ENCODE measurements at places on chromosomes 6 and 20.

- H3K27me3 ChIP-seq = no peaks in the 10 kb centered on the region
- no peak overlapping the region for H3K4me3 ChIP-seq
- no peaks in the 10 kb centered on the region for H3K36me3 ChIP-seq
- H3K27ac ChIP-seq = no peak overlapping the region
- peaks cover 9% of the 10 kb centered on the region for H3K4me1 ChIP-seq
Observed at GRCh38 chr6:132192631-132193030, 208.6 kb downstream of the MOXD1 start.

GRCh38 chr6:151805286-151805840, 2.1 kb upstream of the ESR1 start:
- no peaks in the 10 kb centered on the region for H3K36me3 ChIP-seq
- DNase-seq = no peak
- peak overlapping the region; percentile 22 for H3K4me3 ChIP-seq
- H3K4me1 ChIP-seq = peaks cover 41% of the 10 kb centered on the region

DNA sequence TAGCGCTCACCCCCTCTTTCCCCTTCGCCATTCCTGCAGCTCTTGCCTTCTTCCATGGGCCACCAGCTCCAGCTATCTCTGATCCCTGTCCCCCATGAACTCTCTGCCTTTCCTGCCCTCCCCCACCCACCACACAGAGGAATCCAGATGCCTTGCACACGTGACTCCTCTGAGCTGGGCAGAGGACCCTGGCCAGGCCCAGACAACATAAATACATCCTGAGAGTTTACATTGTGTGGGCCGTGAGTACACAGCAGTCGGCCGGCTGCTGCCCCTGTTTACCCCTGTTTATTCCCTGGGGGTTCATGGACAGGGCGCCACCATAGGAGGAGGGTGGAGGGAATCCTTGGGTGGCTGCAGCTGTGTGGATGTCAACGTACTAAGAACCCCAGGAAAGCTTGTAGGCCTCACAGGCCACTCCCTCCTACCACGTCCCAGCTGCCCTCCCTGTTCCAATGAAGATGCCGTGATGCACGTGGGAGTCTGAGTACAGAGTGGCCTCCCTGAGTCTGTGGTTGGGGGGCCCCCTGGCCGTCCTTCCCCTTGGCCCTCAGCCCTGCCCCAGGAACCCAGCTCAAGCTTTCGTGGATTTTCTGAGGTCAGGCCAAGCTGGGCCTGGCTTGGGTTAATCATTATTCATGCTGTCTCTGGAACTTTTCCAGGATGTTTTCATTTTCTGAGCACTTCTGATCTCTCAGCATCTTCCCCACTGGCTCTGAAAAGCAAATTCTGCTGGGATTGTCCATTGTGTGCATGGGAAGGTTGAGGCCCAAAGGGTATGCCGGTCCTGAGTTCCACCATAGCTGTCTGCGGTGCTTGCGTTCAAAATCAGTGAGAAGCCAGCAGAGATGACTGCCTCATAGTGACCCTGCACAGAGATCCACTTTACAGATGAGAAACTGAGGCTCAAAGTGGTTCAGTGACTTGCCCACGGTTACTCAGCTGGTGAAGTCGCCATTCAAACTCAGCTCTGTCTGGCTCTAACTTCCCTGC, 136.3 kb downstream of the MRPL14 start:
- no peaks in the 10 kb centered on the region for H3K36me3 ChIP-seq
- H3K27ac ChIP-seq = peak overlapping the region; percentile 85
- no peak overlapping the region for H3K4me3 ChIP-seq
- H3K27me3 ChIP-seq = no peaks in the 10 kb centered on the region
- no peak for DNase-seq

GRCh38 chr6:37368961-37369320, 15.2 kb downstream of the RNF8 start:
- peaks cover 69% of the 10 kb centered on the region for H3K4me1 ChIP-seq
- H3K4me3 ChIP-seq = no peak overlapping the region
- peak overlapping the region; percentile 63 for H3K27ac ChIP-seq
- H3K36me3 ChIP-seq = peaks cover 20% of the 10 kb centered on the region

DNA sequence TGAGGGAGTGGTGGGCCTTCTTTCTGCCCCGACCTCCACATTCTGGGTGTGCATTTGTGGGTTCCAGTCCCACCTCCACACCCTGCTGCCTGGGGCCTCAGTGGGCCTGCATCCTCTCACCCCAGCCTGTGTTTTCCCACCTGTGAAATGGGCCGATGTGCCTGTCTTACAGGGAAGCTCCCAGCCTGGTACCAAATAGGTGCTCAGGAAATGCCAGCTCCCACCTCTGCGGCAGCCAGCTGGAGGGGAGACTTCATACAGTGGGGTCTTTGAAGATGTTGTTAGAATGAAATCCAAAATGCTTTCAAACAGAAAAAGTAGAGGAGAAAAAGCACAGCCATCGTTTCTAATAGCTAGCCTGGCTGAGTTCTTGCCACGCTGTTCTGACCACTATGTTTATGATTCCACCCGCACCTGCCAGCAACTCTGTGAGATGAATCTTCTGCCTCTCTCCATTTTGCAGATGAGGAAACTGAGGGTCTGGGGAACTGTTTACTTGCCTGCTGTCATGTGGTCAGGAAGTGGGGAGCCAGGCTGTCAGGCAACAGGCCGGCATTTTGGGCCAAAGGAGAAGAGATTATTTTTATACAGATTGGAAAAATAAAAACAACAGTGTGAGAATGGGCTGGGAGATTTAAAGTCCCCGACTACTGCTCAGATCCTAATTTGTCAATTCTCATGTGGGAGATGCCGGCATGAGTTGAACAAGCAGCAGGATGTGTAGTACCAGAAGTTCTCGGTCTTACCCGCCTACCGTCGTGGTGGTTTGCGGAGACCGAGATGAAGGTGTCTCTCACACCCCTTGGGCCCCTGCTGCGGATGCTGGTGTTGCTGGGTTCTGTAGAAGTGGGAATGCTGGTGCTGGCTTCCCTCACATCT, 4.6 kb downstream of the TMEM181 start:
- no peak overlapping the region for H3K27ac ChIP-seq
- H3K4me3 ChIP-seq = no peak overlapping the region
- DNase-seq = no peak
- H3K36me3 ChIP-seq = no peaks in the 10 kb centered on the region
- peaks cover 14% of the 10 kb centered on the region for H3K4me1 ChIP-seq

GRCh38 chr6:129908858-129909257, 47.7 kb upstream of the TMEM244 start:
- no peaks in the 10 kb centered on the region for H3K27me3 ChIP-seq
- no peak for DNase-seq
- no peaks in the 10 kb centered on the region for H3K4me1 ChIP-seq
- no peak overlapping the region for H3K27ac ChIP-seq
- H3K36me3 ChIP-seq = no peaks in the 10 kb centered on the region

DNA sequence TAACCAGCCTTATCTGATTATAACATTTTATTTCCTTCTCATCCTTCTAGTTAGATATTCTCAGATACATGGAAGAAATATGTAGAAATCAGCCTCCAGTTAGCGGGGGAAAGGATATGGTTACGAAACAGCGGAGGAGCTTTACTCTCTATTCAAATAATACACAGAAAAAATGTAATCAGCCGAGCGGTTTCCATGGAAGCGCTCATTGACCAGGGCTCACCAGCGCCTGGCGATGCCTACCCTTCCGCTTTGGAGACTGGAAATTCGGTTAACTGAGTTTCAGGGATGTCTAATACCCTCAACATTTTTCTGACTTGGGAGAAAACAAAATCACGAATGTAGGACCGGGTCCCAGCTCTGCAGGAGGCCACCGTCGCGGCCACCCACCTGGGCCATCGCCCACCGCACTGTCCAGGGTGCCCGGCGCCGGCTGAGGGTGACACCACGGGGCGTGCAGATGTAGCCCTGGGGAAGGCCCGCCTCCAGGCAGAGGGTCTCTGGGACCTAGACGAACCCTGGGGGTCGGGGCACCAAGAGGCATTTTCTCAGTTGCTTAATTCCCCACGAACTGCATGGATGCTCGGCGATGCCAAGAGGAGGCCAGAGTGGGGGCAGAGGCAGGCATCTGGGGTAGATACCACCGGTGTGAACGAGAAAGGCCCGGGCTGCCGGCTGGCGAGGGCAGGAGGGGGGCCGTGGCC, 1.7 kb downstream of the PRR18 start:
- no peak overlapping the region for H3K4me3 ChIP-seq
- H3K27me3 ChIP-seq = peaks cover 63% of the 10 kb centered on the region
- H3K36me3 ChIP-seq = no peaks in the 10 kb centered on the region

DNA sequence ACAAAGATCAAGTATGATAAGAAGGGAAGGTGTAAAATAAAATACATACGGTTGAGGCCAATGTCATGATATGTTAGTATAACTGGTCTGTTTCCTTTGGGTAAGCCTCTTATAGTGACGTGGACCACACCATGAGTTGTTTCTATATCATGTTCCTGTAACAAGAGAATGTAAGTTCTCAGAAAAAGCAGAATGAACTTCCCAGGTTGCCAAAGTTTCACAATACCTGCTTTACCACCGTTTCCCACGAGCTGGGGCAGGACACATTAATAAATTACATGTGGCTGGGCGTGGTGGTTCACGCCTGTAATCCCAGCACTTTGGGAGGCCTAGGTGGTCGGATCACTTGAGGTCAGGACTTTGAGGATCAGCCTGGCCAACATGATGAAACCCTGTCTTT, 42.6 kb upstream of the SLA2 start:
- H3K36me3 ChIP-seq = no peaks in the 10 kb centered on the region
- no peak overlapping the region for H3K4me3 ChIP-seq
- no peak overlapping the region for H3K27ac ChIP-seq
- no peaks in the 10 kb centered on the region for H3K4me1 ChIP-seq
- DNase-seq = no peak
- no peaks in the 10 kb centered on the region for H3K27me3 ChIP-seq

GRCh38 chr6:37725957-37726356, 28.3 kb upstream of the MDGA1 start:
- no peaks in the 10 kb centered on the region for H3K4me1 ChIP-seq
- no peak for DNase-seq
- no peaks in the 10 kb centered on the region for H3K36me3 ChIP-seq
- no peak overlapping the region for H3K4me3 ChIP-seq

GRCh38 chr6:5093231-5094015, 8.3 kb downstream of the PPP1R3G start:
- peaks cover 16% of the 10 kb centered on the region for H3K4me1 ChIP-seq
- no peak overlapping the region for H3K4me3 ChIP-seq
- peak overlapping the region; percentile 36 for H3K27ac ChIP-seq
- DNase-seq = peak; percentile 43
- no peaks in the 10 kb centered on the region for H3K27me3 ChIP-seq

DNA sequence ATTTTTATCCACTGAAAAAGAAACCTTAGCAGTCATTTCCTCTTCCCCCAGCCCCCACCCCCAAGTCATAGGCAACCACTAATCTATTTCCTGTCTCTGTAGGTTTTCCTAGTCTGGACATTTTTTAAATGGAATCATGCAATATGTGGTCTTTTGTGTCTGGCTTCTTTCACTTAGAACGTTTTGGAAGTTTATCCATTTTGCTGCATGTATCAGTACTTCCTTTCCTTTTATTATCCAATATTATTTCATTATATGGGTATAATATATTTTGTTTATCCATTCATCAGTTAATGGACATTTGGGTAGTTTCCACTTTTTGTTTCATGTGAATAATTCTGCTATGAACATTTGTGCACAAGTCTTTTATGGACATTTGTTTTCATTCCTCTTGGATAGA, 99.3 kb upstream of the BMP5 start:
- H3K27me3 ChIP-seq = no peaks in the 10 kb centered on the region
- H3K4me1 ChIP-seq = no peaks in the 10 kb centered on the region
- no peak overlapping the region for H3K4me3 ChIP-seq
- H3K36me3 ChIP-seq = no peaks in the 10 kb centered on the region

- H3K36me3 ChIP-seq = no peaks in the 10 kb centered on the region
- peaks cover 10% of the 10 kb centered on the region for H3K4me1 ChIP-seq
- peak overlapping the region; percentile 96 for H3K4me3 ChIP-seq
- DNase-seq = peak; percentile 75
- no peaks in the 10 kb centered on the region for H3K27me3 ChIP-seq
- peak overlapping the region; percentile 97 for H3K27ac ChIP-seq
Observed at GRCh38 chr20:63628246-63628975, 1.5 kb upstream of the GMEB2 start.

- no peak overlapping the region for H3K27ac ChIP-seq
- H3K27me3 ChIP-seq = peaks cover 40% of the 10 kb centered on the region
- no peaks in the 10 kb centered on the region for H3K4me1 ChIP-seq
- no peaks in the 10 kb centered on the region for H3K36me3 ChIP-seq
- no peak overlapping the region for H3K4me3 ChIP-seq
- no peak for DNase-seq
Observed at GRCh38 chr20:21575167-21575566, 61.3 kb upstream of the NKX2-2 start.

DNA sequence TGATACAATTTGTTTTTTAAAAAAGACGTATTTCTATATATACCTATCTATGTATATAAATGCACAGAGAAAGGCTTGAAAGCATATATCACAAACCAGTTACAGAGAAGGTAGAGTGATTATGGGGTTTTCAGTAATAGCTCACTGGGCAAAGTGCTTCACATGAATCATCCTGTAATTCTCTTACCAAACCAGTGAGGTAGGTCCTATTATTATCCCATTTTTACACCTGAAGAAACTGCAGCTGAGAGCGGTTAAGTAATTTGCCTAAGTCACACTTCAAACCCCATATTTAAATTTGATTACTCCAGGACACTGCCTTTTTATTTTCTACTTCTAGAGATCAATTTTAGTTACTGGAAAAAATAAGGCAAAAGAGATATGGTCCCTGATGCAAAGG, 4.4 kb downstream of the GSS start:
- H3K27me3 ChIP-seq = no peaks in the 10 kb centered on the region
- no peak for DNase-seq
- H3K36me3 ChIP-seq = no peaks in the 10 kb centered on the region
- peaks cover 9% of the 10 kb centered on the region for H3K4me1 ChIP-seq
- peak overlapping the region; percentile 66 for H3K27ac ChIP-seq

GRCh38 chr6:33702345-33702977, 9.0 kb downstream of the UQCC2 start:
- peaks cover 58% of the 10 kb centered on the region for H3K36me3 ChIP-seq
- peaks cover 3% of the 10 kb centered on the region for H3K4me1 ChIP-seq
- DNase-seq = no peak
- H3K27ac ChIP-seq = no peak overlapping the region
- no peak overlapping the region for H3K4me3 ChIP-seq

DNA sequence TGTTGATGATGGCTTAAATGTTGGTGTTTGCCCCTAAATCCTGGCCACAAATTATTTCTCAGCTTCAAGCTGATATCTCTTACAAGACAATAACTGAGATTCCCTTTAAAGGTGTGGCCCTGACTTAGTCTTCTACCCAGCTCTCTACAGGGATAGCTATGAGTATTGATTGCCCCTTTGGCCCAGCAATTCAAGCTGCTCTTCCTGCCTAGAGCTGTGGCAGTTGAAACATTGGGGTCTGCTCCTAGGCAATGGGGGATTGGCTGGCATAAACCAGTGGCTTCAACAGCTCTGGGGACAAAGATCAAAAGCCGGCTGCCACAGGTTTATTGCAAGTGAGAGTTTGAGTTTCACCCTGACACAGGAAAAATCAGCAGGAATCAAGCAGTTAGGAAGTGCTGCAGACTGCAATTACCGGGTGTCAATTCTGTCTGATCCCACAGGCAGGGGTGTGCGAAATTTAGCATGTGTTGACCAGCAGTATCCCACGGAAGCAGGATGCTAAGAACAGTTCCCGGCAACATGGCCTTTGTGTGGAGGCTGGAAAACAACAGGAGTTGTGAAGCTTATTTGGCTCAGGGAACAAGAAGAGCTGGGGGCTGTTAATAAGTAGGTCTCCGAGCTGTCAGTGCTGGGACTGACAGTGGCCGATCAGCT, 66.2 kb upstream of the IYD start:
- H3K27me3 ChIP-seq = no peaks in the 10 kb centered on the region
- no peaks in the 10 kb centered on the region for H3K4me1 ChIP-seq
- no peaks in the 10 kb centered on the region for H3K36me3 ChIP-seq
- no peak overlapping the region for H3K27ac ChIP-seq

GRCh38 chr20:57999465-58000111, 228.9 kb downstream of the ANKRD60 start:
- no peak overlapping the region for H3K27ac ChIP-seq
- no peaks in the 10 kb centered on the region for H3K36me3 ChIP-seq
- peaks cover 62% of the 10 kb centered on the region for H3K4me1 ChIP-seq
- H3K4me3 ChIP-seq = peak overlapping the region; percentile 21
- peak; percentile 38 for DNase-seq
- no peaks in the 10 kb centered on the region for H3K27me3 ChIP-seq
